Nucleus accumbens (tissue), 56 donors: ENCODE measurements at places on chromosomes 12 and 14.

DNA sequence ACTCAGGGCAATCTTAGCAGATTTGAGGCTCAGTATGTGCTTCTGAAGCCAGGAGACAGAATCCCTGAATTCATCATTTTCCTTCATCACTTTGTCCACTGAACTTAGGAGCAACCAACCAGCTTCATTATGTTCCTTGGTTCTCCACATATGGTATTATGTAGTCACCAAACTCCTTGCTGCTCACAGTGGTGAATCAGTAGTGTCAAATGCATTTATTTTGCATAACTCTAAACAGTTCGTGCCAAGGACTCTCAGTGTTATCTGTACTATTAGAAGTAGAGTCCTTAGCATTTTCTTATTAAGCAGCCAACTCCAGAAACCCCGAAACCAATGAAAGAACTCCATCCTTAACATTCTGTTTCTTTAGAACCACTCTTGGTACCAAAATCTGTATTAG, 466.9 kb upstream of the RGS6 start:
- no peak for DNase-seq

GRCh38 chr12:89339526-89339925, 12.8 kb downstream of the DUSP6 start:
- DNase-seq: no peak

- DNase-seq: no peak
Observed at GRCh38 chr12:39047539-39048262, 142.3 kb upstream of the CPNE8 start.

DNA sequence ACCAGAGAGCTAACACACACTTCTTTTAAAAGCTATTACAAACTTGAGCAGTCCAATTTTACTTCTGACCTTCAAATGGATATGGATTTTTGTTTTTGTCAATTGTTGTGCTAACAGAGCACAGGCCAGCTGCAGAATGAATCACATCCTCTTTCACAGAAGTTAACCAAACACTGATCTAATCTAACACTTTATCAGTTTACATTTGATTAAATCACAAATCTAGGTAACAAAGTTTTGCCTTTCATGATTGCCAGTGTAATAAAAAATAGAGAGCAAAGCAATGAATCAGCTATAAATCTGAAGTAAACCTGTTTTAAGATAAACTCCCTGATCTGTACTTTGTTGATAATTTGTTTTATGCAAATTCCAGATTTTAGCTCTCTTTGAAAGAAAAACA, 273.1 kb upstream of the RGS6 start:
- no peak for DNase-seq

DNA sequence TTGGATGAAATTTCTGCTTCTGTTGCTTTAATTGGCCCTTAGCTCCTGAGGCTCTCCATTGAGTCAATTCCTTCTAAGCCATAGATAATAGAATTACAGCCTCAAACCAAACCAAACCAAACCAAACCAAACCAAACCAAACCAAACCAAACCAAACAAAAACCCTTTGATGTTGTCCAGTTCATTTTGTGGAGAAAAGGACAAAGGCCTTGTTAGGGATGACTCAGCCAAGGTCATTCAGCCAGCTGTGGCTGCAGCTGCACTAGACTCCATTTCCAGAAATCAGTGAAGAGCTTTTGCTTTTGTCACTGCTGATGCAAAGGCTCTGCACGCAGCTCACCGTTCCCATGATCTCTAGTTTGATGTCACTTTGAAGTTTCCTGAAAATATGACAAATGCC, 82.2 kb upstream of the RMST start:
- DNase-seq: no peak

DNA sequence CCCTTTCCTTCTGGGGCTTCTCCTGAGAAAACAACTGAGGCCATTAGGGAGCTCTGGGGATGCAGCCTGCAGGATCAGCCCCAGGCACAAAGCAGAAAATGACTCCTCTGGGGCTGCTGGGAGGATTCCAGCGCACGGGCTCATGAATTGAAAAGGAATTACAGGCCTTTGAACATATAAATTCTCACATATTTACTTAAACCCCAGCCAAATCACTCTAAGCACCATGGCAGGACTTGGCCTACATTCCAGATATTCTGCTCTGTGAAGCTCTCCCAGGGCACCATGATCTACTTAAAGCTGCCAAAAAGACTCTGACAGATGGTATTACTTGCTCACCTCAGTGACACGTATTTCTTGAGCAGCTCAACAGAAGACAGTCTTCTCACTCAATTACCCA, 87.2 kb downstream of the ZFC3H1 start:
- no peak for DNase-seq

- no peak for DNase-seq
Observed at GRCh38 chr12:17609153-17609552, 480.8 kb downstream of the RERGL start.

DNA sequence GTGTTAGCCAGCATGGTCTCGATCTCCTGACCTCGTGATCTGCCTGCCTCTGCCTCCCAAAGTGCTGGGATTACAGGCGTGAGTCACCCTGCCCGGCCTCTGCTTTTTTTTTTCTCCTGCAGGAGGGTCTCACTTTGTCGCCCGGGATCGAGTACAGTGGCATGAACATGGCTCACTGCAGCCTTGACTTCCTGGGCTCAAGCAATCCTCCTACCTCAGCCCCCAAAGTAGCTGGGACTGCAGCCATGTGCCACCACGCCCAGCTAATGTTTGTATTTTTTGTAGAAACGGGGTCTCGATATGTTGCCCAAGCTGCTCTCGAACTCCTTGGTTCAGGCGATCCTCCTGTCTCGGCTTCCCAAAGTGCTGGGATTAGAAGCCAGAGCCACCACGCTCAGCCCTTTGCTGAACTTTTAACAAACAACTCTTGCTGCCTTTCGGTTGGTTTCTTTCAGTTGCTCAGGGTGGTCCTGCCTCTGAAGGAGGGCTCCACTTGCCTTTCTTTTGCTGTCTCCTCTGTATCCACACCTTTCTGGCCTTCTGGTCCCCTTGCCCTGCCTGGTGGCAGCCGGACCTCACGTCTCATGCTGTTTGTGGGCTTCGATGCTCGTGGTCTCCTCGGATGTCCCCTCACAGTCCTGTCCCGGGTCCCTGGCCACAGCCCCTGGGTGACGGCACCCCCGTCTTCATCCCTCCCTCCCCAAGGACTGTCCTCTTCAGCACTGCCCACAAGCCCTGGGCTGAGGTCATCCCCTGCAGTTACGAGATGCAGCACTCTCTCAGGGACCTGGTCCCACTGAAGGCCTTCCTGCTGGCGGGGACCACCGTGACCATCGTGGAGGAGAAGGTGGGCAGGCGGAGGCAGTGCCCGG, 3.8 kb upstream of the B3GNT4 start:
- DNase-seq: no peak

DNA sequence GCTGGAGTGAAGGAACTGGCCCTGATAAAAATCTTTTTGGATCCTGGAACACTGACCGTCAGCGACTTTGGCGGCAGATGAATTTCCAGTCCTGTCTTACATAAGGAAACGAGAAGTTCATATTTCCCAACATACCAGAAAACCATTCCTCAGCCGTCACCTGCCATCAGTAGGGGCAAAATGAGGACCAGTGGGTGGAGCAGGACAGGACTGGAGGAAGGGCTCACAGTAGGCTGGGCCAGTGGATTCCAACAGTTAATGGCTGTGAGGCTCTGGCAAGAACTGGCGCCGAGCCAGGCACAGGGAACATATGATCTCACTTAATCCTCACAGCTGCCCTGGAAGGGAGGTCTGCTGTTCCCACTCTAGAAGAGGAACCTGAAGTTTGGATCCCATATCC, 67.2 kb upstream of the FAM181A start:
- DNase-seq: no peak

DNA sequence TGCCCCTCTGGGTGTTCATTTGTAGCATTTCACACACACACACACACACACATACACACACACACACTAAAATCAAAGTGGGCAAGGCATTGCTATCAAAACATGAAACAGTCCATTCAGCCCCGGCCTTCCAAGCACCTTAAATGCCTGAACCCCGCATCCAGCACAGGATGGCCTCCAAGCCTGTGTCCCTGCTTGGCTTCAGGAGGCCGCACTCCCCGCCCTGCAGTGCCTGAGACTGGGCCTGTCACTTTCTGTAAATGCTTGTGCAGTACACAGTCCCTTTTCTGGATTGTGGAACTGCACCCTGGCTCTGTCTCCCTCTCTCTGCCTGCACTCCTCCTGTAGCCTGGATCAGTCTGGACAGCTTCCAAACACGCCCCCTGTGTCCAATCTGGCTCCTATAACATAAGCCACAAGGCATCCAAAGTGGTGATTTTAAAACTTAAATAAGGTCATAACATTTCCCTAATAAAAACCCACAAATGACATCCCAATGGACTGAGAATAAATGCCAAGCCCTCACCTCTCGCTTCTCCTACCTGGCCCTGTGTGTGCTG, 972.2 kb upstream of the TMEM132C start:
- DNase-seq: no peak

DNA sequence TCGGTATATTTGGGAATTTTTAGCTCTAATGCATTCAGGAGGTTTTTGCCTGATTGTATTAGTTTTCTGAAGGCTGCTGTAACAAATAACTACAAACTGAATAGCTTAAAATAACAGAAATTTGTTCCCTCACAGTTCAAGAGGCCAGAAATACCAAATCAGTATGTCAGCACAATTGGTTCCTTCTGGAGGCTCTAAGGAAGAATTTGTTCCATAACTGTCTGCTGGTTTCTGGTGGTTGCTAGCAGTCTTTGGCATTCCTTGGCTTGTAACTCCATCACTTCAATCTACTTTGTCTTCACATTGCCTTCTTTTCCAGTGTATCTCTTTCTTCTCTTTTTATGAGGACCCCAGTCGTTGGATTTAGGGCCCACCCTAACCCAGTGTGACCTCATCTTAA, 21.3 kb downstream of the TMTC3 start:
- no peak for DNase-seq

DNA sequence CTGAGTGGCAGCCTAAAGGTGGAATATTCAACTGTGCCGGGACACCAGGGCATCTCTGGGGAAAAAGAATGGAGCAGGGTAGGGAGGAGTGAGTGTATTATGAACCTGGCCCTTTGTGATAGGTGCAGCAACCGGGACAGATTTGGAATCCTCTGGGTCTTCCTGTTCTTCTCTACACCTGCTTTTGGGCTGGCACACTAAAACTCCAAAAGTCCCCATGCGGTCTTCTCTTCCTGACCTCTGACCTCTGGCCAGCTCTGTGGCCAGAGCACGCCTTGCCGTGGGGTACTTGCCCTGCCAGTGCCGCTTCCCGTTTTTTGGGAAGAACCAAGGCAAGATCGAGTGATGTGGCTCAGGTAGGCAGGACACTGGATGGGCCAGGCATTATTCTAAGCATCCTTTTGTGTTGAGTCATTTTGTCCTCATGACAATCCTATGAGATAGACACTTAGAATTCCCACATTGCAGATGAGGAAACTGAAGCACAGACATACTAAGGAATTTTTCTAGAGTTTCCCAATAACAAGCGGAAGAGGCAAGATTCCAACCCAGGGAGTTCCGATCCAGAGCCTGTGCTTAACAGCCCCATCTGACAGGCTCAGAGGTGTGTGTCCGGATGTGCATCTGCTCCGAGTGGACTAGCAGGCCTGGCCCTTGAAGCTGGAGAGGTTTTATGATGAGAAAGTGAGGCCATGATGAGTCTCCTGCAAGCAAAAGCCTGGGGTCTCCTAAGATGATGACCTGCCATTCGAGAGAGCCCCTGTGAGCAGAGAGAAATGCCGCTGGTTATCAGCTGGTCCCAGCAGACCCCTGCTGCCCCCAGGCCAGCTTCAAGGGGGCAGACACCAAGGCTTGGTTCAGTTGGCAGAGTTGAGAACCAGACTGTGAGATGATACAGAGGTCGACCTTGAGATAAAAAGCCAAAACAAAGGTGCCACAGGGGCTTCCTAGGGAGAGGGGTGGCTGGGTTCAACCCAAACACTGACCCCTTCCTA, 67.9 kb upstream of the ESRRB start:
- DNase-seq: no peak

DNA sequence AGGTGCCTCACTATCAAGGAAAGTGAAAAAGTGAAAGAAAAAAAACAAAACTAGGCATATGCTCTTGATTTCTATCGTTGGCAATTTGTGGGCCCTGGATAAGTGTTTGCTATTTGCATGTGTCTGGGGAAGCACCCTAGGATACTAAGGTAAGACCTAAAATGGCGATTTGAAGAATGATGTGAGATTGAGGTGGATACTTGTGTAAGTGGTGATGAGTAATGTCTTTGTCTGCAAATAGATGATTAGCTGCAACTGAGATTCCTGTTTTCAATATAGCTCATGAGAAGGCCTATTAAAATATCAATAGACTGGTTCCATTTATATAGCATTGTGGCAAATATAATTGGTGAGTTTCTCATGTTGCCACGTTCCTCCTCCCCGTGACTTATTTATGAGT, 261.7 kb downstream of the NEDD1 start:
- DNase-seq: no peak

DNA sequence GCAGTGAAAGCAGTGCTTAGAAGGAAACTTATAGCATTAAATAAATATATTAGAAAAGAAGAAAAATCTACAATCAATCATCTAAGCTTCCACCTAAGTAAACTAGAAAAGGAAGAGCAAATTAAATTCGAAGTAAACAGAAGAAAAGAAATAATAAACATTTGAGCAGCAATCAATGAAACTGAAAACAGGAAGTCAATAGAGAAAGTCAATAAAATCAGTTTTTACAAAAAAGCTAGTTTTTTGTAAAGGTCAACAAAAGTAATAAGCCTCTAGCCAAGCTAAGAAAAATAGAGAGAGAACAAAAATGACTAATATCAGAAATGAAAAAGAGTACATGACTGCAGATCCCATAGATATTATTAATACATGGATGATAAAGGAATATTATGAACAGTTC, 34.2 kb upstream of the KTN1 start:
- no peak for DNase-seq

GRCh38 chr12:56510786-56511185, 10.8 kb upstream of the RBMS2 start:
- DNase-seq: no peak

GRCh38 chr12:31362115-31362758, 36.3 kb upstream of the SINHCAF start:
- no peak for DNase-seq

- DNase-seq: no peak
Observed at GRCh38 chr12:54019091-54019811, 9.0 kb upstream of the HOXC6 start.

DNA sequence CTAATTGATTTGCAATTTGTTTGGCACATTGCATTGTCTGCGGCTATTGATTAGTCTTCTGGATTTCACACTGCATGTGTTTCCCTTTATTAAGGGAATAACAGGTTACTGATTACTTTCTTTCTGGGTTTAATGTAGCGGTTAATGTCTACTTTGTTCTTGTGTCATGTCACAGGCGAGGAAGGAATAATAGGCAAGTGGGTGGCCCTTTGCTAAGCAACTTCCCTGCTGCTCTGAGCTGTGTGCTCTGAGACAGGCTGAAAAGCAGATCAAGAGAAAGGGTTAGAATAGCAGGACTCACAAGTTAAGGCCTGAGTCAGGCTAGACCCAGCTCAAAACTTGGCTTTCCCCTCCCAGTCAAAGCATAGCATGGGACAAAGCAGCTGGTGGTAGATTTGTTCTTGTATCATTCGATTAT, 77.2 kb downstream of the NKX2-1 start:
- DNase-seq: no peak

- no peak for DNase-seq
Observed at GRCh38 chr14:79698298-79698711, 513.0 kb downstream of the DIO2 start.
